ENCODE measurements at places on chromosomes 12 and 14. TPM values are rescaled to one million over a fixed set of nuclear protein-coding genes. Genes with fewer than 3 reads are reported as not detected.

The ADCY4 gene
- polyA plus RNA-seq, result 0.43 TPM

DNA sequence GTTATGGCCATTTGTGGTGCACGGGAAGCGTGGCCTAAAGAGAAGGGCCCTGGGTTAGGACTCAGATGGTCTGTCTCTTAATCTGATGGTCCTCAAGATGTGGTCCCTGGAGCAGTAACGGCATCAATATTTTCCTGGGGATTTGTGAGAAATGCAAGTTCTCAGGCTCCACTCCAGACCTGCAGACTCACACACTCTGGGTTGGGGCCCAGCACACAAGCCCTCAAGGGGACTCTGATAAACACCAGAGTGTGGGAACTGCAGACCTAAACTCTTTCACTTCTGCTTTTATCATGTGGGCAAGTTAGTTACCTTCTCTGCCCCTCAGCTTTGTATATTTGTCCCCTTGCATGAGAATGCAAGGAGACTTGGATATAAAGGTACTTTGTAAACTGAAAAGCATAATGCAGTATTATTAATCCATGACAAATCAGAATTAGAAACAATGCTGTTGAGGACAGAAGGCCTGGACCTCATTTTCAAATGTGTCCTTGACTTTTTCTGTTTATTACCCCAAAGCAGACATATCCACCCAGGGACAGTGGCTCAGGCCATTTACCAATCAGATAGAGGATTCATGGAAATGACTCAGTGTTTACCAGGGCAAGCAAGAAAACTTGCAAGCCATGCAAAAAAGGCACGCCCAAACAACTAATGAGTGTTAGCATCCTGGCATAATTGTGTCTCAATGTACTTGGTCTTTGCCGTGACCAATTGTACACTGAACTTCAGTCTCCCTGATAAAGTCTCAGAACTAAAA, 157.0 kb downstream of the ASCL1 start:
- no peaks in the 10 kb centered on the region for H3K4me1 ChIP-seq
- H3K36me3 ChIP-seq, result no peaks in the 10 kb centered on the region
- H3K27me3 ChIP-seq, result no peaks in the 10 kb centered on the region
- no peak overlapping the region for H3K27ac ChIP-seq

DNA sequence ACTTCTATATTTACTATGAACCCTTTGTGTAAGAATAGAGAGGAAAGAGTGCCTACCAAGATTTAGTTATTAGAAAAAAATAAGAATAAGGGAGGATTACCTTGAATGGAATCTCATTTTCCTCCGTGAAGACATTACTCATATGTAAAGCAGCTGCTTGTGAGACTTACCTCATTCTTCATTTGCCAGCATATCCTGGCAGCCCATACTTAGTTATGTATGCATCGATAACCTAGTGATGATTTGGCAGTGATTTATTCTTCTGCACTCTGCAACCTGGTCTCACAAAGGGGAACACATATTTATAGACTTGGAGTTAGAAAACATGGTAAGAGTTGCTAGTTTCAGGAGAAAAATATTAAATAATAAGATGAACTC, 56.8 kb downstream of the LRFN5 start:
- H3K4me3 ChIP-seq, result no peak overlapping the region
- H3K27me3 ChIP-seq, result no peaks in the 10 kb centered on the region
- no peak overlapping the region for H3K27ac ChIP-seq

The RNASE1 gene
- not detected for polyA plus RNA-seq

GRCh38 chr12:5305886-5306545, 125.9 kb upstream of the NTF3 start:
- no peaks in the 10 kb centered on the region for H3K4me1 ChIP-seq
- H3K27me3 ChIP-seq, result no peaks in the 10 kb centered on the region
- H3K36me3 ChIP-seq, result no peaks in the 10 kb centered on the region
- DNase-seq, result no peak
- H3K27ac ChIP-seq, result no peak overlapping the region
- H3K4me3 ChIP-seq, result no peak overlapping the region

- H3K36me3 ChIP-seq, result no peaks in the 10 kb centered on the region
- H3K4me1 ChIP-seq, result no peaks in the 10 kb centered on the region
- H3K27me3 ChIP-seq, result no peaks in the 10 kb centered on the region
- no peak overlapping the region for H3K4me3 ChIP-seq
- no peak overlapping the region for H3K27ac ChIP-seq
- DNase-seq, result peak; percentile 3
Measured at GRCh38 chr14:78022059-78022458, 148.1 kb upstream of the NRXN3 start.

The PARPBP gene
- polyA plus RNA-seq, result 5.7 TPM

GRCh38 chr14:58697930-58698642, 60.3 kb downstream of the DACT1 start:
- no peaks in the 10 kb centered on the region for H3K4me1 ChIP-seq
- H3K36me3 ChIP-seq, result no peaks in the 10 kb centered on the region
- DNase-seq, result no peak
- H3K4me3 ChIP-seq, result no peak overlapping the region
- H3K27me3 ChIP-seq, result no peaks in the 10 kb centered on the region
- no peak overlapping the region for H3K27ac ChIP-seq

- H3K4me3 ChIP-seq, result no peak overlapping the region
- no peaks in the 10 kb centered on the region for H3K36me3 ChIP-seq
- no peaks in the 10 kb centered on the region for H3K27me3 ChIP-seq
- no peaks in the 10 kb centered on the region for H3K4me1 ChIP-seq
- no peak for DNase-seq
Measured at GRCh38 chr14:71890541-71890940, 41.7 kb upstream of the RGS6 start.

The MYF6 gene
- 0.07 TPM for polyA plus RNA-seq

GRCh38 chr12:113658006-113658655, 186.5 kb upstream of the LHX5 start:
- H3K4me1 ChIP-seq, result no peaks in the 10 kb centered on the region
- no peaks in the 10 kb centered on the region for H3K27me3 ChIP-seq
- H3K4me3 ChIP-seq, result no peak overlapping the region
- no peaks in the 10 kb centered on the region for H3K36me3 ChIP-seq
- no peak overlapping the region for H3K27ac ChIP-seq
- no peak for DNase-seq

- DNase-seq, result peak; percentile 98
- H3K27me3 ChIP-seq, result no peaks in the 10 kb centered on the region
- no peaks in the 10 kb centered on the region for H3K36me3 ChIP-seq
- peak overlapping the region; percentile 28 for H3K4me3 ChIP-seq
- H3K4me1 ChIP-seq, result peaks cover 13% of the 10 kb centered on the region
Measured at GRCh38 chr12:12398026-12398859, 41.4 kb downstream of the BORCS5 start.

DNA sequence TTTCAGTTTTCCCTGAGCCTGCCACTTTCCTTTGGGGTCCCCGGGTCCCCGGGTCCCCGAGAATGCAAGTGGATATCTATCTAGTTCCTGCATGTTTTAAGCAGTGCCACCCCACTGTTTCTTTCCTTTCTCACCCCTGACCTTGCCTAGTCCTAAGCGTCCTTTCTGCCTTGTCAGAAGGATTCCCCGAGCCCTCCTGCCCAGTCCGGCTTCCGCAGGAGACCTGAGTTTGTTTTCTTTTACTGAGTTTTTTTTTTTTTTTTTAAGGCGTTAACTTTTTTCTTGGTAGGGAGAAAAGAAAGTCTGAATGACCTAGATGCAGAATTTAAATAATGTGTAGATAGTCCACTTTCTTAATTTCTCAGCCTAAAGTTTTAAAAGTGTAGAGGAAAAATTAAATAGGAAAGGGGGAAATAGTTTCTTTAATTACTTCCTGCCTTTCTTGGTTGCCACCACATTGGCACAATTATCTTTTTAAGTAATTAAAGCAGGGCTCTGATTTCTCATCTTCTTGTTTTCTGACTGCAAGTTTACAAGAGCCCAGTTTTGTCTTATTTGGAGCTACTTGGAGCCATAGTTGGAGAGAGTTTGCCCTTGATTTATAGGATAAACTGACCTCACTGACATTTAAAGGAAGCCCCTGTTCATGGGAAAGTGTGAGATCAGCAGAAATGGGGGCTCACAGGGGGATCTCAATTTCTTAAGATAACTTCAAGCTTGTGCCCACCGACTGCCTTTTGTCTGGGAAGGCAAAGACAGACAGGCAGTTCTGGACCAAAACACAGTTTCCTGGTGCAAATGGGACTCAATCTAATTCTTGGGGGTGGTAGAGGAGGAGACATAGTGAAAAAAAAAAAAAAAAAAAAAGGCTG, 2.9 kb downstream of the PAX9 start:
- H3K4me1 ChIP-seq, result no peaks in the 10 kb centered on the region
- H3K27me3 ChIP-seq, result peaks cover 63% of the 10 kb centered on the region
- no peak for DNase-seq
- H3K36me3 ChIP-seq, result no peaks in the 10 kb centered on the region
- H3K4me3 ChIP-seq, result no peak overlapping the region

DNA sequence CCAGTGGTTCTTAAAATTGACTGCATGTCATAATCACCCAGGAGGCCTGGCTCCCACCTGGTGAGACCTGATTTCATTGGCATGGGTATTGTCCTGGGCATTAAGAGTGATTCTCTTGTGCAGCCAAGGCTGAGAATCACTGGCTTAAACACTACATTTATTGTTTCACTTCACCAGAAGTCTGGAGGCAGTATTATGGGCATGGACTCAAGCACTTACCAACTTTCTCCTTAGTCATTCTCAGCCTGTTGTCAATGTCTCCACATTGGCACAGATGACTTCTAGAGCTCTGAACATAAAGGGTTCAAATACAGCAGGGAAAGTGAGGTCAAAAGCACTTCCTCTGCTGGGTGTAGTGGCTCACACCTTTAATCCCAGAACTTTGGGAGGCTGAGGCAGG, 25.6 kb upstream of the GCH1 start:
- no peaks in the 10 kb centered on the region for H3K27me3 ChIP-seq
- DNase-seq, result no peak
- no peaks in the 10 kb centered on the region for H3K4me1 ChIP-seq
- no peak overlapping the region for H3K4me3 ChIP-seq
- H3K36me3 ChIP-seq, result no peaks in the 10 kb centered on the region
- H3K27ac ChIP-seq, result no peak overlapping the region

- no peak overlapping the region for H3K27ac ChIP-seq
- no peak for DNase-seq
- H3K36me3 ChIP-seq, result no peaks in the 10 kb centered on the region
- H3K4me3 ChIP-seq, result no peak overlapping the region
- no peaks in the 10 kb centered on the region for H3K27me3 ChIP-seq
Measured at GRCh38 chr12:71299541-71300376, 139.8 kb upstream of the LGR5 start.

- H3K4me1 ChIP-seq, result no peaks in the 10 kb centered on the region
- H3K4me3 ChIP-seq, result no peak overlapping the region
- H3K27ac ChIP-seq, result no peak overlapping the region
- H3K36me3 ChIP-seq, result no peaks in the 10 kb centered on the region
Measured at GRCh38 chr14:104086661-104087461, 1.4 kb downstream of the ASPG start.

DNA sequence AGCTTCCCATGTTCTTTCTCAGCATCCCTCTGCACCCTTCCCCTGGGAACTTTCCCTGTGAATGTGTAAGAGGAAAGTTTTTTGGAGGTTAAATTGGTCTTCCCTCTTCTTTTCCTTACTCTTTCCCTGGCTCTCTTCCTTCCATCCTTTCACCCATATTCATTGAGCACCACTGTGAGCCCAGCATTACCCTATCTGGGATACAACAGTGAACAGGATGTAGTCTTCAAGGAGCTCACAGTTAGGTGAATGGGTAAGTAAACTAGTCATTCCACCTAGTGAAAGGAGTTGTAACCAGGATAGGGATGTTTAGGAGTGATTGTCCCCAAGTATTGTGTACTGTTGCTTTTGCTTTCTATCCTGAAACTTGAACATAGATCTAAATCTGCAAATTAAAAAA, 123.8 kb downstream of the MYRFL start:
- DNase-seq, result no peak
- H3K36me3 ChIP-seq, result no peaks in the 10 kb centered on the region
- H3K27ac ChIP-seq, result no peak overlapping the region

The DENND5B gene
- polyA plus RNA-seq, result 5.6 TPM

DNA sequence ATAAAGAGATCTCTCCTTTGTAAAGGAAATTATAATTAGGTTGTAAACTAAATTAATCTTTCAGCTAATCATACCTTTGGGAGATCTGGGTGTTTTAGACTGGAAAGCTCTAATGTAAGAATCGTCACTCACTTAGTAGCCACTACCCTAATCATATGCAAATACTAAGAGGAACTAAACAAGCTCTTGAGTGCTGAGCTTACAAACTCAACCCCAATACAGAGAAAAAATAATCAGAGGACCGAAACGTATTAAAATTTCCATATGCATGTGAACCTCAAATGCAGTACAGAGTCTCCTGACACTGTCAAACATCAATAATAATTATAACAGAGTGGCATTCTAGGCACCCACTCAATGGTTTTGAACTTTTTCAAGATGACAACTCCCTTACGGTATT, 235.3 kb upstream of the FOXN3 start:
- no peak overlapping the region for H3K27ac ChIP-seq
- H3K27me3 ChIP-seq, result no peaks in the 10 kb centered on the region
- H3K4me3 ChIP-seq, result no peak overlapping the region
- H3K36me3 ChIP-seq, result no peaks in the 10 kb centered on the region
- DNase-seq, result no peak
- H3K4me1 ChIP-seq, result no peaks in the 10 kb centered on the region

DNA sequence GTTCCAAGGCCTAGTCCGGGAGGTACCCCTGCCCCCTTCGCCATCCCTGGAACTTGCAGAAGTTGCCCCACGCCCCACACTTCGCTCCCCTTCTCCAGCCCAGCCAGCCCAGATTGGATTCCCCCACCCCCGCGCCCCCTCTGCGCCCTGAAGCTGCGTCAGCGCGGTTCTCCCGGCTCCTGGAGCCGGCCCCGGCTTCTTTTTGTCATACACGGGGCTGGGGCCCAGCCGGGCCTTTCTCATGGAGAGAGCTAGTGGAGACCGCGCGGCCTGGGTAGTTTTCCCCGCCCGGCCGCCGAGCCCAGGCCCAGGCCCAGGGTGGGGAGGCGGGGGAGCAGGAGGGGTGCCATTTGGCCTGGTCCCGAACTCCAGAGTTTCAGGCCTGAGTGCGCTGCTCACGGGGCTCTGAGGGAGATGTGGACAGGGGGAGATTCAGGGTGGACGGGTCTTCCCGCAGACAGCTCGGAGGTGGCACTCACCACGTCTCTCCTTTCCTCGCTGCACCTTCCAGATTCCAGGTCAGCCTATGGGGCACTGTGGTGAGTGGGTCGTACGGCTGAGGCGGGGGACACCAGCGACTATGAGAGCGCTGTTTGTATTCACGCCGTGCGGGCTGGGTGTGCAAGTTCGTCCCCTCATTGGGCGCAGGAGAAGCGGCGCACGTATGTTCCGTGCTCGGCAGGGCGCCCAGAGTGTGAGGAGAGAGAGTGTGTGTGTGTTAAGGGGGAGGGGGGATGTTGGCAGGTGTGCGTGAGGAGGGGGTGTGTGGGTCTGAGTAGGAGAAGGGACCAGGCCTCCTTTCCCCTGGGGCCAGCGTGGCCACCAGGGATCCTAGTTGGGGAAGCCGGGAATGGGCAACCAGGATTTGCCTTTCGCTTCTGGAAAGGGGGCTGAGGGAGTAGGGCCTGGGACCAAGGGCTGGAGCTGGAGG, 785 bp upstream of the LHX5 start:
- H3K27me3 ChIP-seq, result peaks cover 80% of the 10 kb centered on the region
- H3K27ac ChIP-seq, result no peak overlapping the region
- H3K36me3 ChIP-seq, result no peaks in the 10 kb centered on the region
- no peak for DNase-seq
- H3K4me3 ChIP-seq, result no peak overlapping the region
- H3K4me1 ChIP-seq, result no peaks in the 10 kb centered on the region

- no peaks in the 10 kb centered on the region for H3K4me1 ChIP-seq
- H3K4me3 ChIP-seq, result no peak overlapping the region
- H3K27me3 ChIP-seq, result no peaks in the 10 kb centered on the region
- DNase-seq, result no peak
- H3K36me3 ChIP-seq, result no peaks in the 10 kb centered on the region
Measured at GRCh38 chr14:106501898-106502297, 975.5 kb downstream of the TMEM121 start.

The IL22 gene
- not detected for polyA plus RNA-seq

The MYL2 gene
- polyA plus RNA-seq, result not detected

GRCh38 chr12:107891967-107892366, 117.5 kb downstream of the ASCL4 start:
- H3K4me3 ChIP-seq, result no peak overlapping the region
- H3K4me1 ChIP-seq, result no peaks in the 10 kb centered on the region
- no peaks in the 10 kb centered on the region for H3K36me3 ChIP-seq

The TTC6 gene
- polyA plus RNA-seq, result not detected
